Activated CD4-positive, alpha-beta T cell treated with anti-CD3 and anti-CD28 coated beads for 24 hours (primary cell): ENCODE measurements at places on chromosomes 6 and 20.

GRCh38 chr20:44456611-44457010 is 19.1 kb upstream of the TTPAL start:
- no peak for DNase-seq

- DNase-seq: no peak
Observed at GRCh38 chr6:29982097-29982496, 39.8 kb downstream of the HLA-A start.

- DNase-seq: peak; percentile 17
Observed at GRCh38 chr20:53077373-53078205, 105.4 kb downstream of the TSHZ2 start.

DNA sequence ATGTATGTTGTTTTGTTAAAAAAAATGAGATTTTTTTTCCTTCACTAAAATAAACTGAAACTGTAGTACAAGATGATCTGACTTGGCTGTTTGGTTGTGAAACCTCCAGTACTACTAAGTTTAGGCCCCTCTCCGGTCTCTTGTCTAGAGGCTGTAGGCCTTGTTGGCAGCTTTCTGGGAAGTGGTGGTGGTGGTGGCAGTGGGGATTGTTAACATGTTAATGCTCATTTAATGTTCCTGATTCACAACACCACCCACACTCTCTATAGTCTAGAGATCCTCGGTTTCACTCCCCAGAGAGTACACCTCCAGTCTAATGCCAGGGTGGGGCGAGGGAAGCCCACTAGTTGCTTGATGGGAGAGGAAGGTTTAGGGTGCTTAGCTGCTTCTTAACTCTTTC is 24.1 kb downstream of the STK4 start:
- DNase-seq: peak; percentile 41

DNA sequence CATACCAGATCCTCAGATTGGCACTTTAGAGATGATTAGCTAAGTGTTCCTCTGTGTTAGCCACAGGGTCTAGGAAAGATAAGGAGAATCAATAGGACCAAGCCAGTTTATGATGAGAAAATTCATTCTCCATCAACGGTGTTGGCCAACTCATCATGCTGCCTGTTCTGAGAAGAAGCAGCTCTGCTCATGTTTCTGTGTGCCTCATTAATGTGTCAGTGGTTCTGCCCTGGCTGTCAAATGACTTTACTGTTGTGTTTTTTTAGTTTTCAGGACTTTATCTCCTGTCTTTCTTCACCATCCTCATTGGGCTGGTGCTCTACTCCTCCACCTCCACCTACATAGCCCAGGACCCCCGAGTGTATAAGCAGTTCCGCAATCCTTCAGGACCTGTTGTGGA is 234.3 kb upstream of the PLN start:
- DNase-seq: no peak

- DNase-seq: no peak
Observed at GRCh38 chr6:132830334-132830751, 16.0 kb downstream of the RPS12 start.
